ENCODE measurements at places on chromosomes 2 and 18.
A peak's percentile ranks its signal among the peaks of the same experiment; 100 is the strongest.

DNA sequence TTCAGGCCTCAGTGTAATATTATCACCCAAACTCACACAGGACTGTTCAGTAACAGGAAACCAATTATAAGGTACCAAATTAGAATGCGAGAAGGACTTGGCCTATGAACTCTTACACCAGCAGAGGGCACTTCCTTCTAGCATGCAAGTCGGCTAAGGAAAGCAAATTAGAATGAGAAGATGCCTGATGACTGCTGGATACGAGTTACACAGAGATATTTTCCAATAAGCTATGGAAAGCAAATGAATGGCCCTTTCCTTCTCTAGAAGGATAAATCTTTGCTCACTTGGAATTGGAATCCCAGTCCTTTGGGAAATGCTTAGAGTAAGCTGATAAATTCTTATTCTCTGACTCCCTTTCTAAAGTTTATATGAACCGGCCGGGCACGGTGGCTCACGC lies 109.8 kb downstream of the AP1S3 start:
- DNase-seq: peak; percentile 25

DNA sequence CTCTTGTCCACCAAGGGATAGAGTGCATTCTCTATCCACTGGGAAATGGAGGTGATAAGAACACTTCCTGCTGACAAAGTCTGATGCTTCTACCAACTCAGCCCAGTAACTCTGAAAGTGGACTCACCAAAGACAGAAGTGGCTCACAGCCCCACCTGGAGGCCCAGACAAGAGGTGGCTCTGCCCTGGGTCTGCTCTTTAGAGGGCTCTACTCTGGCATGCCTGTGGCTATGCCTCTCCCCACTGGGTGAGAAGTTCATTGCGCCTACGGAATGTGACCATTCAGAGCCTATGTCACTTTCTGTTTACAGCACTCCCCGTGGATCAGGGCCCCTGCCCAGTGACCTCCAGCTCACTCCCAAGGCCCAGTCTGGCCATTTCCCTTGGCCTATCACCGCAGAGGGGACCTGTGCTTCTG lies 13.5 kb upstream of the XDH start:
- no peak for DNase-seq

DNA sequence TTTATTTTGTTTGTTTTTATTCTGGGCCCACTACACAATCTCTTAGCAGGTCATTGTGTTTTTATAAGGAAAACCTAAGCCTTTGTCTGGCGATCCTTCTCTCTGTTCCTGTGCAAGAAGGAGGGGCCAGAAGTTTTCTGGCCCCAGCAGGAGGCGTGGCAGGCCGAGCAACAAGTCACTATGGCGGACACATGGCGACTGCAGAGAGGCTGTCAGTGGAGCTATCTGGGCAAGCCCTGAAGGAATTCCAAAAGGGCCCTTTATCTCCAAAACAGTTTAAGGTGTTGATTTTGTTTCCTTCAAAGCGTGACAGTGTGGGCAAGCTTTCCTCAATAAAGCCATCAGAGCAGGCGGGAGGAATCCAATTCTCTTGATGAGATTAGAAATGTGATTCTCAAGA lies 118.8 kb upstream of the CTAGE1 start:
- no peak for DNase-seq

GRCh38 chr2:154844513-154844912 lies 146.0 kb downstream of the KCNJ3 start:
- DNase-seq: no peak

GRCh38 chr2:224669449-224669848 lies 46.7 kb downstream of the CCDC195 start:
- no peak for DNase-seq

Measured in GM12891 (cell line).